Esophagus squamous epithelium (tissue), 5 donors: ENCODE measurements at places on chromosomes 12 and 14.

GRCh38 chr12:40192704-40193255, 32.0 kb upstream of the LRRK2 start:
- no peak for DNase-seq

DNA sequence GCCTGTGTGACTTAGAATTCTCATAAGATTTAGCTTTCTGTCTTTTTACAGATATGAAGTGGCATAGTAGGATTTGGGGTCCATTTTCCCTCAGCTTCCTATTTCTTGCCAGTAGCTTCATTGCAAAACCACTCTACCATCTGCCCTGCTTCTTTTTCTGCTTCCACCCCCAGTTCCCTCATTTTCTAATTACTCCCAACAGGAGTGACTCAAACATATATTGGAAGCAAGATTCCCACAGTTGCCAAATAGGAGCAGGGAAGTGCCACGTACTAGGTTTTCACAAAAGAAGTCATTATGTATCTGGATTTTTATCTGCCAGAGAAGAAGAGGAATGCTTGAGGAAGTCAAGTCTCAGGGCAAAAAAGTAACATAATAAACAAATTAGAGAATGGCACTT, 64.1 kb downstream of the ANO4 start:
- DNase-seq: no peak

- DNase-seq: peak; percentile 85
Observed at GRCh38 chr14:35046048-35046750, at the start of gene FAM177A1. FAM177A1 (plus strand) TSS chr14:35046272; CDS start chr14:35046464, 192 bp downstream.

GRCh38 chr12:53937596-53938325, 870 bp upstream of the HOXC13 start:
- DNase-seq: no peak

DNA sequence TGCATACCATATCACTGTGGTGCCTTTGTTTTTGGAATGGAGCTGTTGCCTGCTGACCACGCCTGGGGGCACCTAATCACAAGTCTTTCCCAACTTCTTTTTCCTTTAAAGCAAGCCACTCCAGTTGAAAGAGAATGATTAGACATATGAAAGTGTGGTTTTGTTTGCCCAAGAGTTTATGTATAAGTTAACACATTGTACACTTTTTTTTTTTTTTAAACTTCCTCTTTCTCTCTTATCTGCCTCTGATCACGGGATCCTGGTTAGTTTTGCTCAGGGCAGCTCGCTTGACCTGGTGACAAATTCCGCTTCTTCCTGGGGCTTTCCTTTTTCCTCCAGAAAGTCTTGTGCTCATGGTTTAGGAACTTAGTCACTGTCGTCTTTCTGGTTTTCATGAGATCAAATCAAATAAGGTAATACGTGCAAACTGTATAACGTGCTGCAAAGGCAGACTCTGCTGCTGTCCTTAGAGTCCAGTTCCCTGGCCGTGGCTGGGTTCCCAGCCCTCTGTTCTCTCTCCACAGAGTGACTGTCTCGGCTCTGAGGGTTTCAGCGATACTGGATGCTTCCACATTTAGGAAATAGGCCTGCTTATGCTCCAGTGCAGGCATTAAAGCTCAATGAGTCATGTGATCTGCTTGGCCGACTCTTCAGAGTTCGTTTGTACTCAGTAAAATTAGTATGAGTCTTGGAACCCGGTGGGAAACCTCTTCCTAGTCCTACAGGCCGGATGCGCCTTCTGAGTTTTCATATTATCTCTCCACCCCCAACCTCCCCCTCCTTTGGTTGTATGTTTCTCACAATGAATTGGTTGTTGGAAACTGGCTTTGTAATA, 15.2 kb downstream of the RASSF3 start:
- DNase-seq: no peak

DNA sequence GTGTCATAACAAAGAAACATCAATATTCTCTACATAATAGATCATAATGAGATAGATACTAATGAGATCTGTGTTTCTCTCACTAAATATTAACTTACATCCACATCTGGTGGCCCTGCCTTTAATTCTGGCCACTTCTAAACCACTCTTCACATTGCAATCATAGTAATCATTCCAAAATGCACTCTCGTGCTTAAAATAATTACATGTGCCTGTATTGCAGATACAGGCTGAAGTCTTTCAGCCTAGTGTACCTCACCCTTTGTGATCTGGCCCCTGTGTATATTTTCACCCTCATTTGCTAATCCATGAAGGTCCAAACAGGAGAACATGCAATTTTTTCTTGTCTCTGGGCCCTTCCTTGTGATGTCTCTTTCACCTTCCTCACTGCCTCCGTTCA, 108.0 kb downstream of the LIN7A start:
- DNase-seq: no peak

GRCh38 chr12:116492703-116493324, 66.4 kb upstream of the MAP1LC3B2 start:
- DNase-seq: no peak

- DNase-seq: no peak
Observed at GRCh38 chr12:113320401-113320800, 14.5 kb downstream of the SLC8B1 start.

DNA sequence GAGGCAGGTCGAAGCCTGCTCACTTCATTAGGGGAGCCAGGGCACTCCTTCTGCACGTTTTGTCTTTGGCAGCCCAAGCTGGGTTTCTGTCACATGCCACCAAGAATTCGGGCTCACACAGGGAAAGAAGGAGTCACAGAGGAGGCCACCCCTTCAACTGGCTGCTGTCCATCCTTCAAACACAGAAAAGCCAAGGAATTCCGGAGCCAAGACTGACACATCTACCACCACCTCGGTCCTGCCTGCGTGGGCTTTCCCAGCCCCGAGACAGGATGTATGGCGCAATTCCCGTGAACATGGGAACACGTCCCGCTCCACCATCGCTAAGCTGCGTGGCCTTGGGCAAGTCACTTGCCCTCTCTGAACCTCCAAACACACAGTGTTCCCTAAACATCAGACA, 70.4 kb downstream of the NCOR2 start:
- DNase-seq: no peak

DNA sequence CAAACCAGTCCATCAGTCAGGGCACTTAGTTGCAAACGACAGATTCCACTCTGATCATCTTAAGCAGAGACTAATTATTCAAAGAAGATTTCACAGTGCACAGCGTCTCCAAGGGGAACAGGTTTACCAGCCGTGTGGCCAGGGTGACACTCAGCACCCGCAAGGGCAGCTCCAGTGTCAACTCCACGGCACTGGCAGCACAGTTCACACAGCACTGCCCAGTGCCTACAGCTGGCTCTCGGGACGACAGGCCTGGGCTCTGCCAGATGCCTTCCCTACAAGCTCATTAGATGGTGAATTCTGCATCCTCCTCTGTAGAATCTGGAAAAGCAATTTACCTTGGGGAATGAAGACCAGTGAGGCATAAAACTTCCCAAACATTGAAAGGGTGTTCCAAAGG, 4.9 kb downstream of the OR10P1 start:
- no peak for DNase-seq

DNA sequence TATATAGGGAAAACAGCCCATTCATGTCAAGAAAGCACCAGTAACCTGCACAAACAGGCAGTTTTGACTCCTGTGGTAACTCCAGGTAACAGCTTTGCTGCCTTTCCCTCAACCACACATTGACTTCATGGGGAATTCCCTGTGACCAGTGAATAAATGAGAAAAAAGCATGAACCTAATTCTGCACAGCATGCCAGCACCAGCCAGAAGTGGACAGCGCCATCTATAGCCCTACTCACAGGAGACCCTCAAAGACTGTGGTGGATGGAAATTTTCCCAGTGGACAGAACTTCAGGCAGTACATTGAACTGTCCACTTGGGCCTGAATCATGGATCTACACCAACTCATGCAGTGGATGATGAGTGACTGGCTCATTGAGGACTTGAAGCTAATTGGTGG, 152.1 kb downstream of the SLC8A3 start:
- DNase-seq: no peak

DNA sequence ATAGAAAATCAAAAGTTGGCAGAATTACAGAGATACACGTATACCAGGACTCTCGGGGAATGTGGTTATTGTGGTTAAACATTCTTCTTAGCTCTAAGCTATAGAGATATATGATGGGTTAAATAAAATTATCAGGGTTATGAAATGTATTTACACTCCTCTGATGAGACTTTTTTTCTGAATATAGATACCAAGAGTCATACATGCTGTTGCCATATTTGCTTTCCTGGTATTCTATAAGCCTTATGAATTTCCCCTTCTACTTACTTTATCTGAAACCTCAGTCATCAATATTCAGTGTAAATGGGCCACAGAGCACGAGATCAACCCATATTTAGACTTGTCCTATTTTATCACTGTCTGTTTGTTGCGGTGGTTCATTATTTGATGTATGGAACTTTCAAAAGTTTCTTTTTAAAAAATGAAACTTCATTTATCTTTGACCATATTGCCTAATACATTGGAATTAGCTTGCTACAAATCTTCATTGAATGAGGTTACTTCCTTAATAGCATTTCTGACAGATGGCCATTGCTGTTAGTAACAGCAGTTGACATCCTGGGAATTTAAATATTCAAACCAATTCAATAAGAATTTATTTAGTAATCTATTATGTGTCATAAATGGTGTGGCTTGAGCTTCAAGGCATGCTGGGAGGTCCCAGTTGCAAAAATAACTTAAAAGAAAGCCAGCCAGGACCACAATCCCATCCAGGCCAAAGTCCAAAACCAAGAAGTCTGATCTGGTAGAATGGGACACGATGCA, 393.5 kb downstream of the PCNX1 start:
- DNase-seq: no peak

- no peak for DNase-seq
Observed at GRCh38 chr12:52141306-52141705, 50.5 kb downstream of the KRT80 start.

DNA sequence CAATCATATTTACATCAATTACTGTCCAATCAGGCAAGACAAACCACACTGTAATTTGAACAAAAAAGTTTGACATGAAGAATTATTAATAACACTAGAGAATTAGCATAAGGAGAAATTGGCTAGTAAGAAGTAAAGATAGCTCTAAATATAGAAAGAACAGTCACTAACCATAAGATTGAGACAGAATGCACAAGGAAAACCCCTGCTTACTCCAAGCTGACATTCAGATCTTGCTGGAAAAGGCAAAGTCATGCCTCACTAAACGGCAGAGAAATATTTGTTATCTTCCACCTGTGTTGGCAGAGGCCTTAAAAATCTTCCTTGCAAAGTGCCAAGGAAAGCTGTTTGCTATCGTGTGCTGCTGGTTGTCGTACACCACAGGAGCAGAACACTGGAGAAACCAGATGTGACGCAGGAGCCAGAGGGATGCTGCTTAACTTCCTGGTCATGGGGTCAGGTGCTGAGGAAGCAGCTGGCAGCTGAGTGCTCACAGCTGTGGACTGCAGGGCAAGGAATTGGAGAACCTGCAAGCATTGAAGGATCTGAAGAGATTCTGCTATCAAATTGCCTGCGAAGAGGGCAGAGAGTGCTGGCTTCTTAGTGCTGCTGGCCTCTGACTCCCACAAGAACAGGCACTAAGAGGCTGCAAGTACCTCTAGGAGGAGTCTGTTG, 1323.3 kb downstream of the LRFN5 start:
- no peak for DNase-seq

DNA sequence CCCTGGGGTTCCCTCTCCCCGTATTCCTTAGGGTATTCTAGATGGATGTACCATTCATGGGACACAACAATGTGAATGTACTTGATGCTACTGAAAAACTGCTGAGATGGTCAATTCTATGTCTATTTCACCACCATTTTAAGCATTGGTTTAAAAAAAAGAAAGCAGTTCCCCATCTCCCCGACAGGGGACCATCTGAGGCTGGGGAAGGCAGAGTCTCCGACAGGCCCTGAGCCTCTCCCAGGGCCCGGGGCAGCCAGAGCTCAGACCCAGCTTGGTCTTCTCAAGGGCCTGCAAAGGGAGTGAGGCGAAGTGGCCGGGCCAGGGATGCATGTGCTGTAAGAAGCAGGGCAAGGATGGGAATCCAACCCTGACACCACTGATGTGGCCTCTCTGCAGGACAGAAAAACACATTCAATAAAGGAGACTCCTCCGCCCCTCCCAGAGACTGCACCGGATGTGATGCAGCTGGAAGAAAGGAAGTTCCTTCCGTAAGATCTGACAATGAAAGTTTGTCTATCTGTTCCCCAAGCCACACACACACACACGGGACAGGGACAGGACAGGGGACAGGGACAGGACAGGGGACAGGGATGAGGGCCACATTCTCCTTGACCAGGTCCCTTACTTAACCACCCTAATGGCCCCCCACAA, 234.1 kb downstream of the BCL11B start:
- DNase-seq: no peak

DNA sequence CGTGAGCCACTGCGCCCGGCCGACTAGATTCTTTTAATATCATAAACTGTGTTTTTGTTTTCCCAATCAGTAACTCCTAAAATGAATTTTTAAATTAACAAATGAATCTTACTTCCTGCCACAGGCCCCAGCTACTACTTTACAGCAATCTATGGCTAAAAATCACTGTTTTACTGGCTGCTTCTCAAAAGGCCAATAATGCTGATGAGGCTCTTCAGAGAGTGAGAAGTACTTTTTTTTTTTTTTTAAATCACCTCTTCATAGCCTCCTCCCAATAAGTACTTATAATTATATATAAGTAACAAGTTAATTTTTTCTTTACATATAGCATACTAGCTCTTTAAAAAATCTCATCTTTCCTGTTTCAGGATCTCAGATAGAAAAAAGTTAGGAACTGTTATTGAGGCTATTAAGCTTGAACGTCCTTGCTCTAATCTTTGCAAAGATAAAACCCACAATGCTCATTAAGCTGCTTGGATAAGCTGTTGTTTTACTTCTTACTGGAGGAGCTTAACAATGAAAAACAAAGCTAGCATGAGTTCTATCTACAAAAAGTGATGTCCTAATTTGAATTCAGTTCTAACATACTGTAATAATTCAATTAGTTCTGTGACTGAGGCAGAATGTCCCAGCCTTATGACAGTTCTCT, 12.8 kb upstream of the WDR20 start:
- no peak for DNase-seq

GRCh38 chr12:67452119-67452805, 183.1 kb downstream of the CAND1 start:
- no peak for DNase-seq

DNA sequence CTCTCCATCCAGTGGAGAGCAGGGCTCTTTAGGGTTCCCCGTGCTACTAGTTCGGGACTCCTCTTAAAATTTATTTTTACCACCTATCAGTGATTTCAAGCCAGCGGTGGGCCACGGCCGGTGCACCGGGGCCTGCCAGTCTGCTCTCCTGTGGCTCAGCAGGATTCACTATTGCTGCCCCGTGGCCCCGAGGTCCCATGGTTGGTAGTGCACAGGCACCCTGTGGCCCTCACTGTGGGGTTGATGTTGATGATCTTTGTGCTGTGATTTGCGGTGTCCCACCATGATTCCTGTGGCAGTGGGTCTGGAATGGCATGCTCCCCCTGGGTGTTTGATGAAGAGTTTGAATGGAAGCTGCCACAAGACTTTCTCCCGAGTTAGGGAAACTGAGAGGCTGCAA, 12.6 kb upstream of the MEG3 start:
- DNase-seq: no peak
